Omental fat pad (tissue), 4 donors: ENCODE measurements at places on chromosomes 2 and 18.

DNA sequence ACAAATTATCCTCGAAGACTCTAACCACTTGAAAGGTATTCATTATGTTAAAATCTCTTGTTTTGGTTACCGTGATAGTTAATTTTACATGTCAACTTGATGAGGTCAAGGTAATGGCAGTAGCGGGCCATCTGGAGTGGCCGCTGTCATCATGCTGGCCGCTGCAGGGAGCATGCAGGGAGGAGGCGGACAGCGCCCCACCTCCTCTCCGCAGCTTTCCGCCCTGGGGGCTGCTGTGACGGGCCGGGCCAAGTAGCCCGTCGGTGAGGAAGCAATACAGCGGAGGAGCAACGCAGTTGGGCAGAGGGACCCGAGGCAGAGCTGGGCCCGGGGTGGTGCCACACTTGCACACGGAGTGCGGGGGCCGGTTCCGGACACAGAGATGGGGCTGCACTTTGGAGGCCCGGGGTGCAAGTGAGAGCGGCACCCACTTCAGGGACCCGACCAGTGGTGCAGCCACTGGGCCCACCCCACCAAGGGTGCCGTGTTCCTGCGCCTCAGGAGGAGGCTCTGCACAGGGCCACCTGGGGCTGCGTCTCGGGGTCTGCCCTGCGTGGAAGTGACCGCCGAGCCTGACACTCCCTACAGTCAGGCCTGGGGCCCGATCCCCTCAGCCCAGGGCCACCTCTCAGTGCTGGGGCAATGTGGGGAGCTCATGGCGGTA, 452.4 kb downstream of the LRATD1 start:
- DNase-seq, result no peak

GRCh38 chr2:197795277-197795676, 9.1 kb upstream of the PLCL1 start:
- DNase-seq, result no peak

DNA sequence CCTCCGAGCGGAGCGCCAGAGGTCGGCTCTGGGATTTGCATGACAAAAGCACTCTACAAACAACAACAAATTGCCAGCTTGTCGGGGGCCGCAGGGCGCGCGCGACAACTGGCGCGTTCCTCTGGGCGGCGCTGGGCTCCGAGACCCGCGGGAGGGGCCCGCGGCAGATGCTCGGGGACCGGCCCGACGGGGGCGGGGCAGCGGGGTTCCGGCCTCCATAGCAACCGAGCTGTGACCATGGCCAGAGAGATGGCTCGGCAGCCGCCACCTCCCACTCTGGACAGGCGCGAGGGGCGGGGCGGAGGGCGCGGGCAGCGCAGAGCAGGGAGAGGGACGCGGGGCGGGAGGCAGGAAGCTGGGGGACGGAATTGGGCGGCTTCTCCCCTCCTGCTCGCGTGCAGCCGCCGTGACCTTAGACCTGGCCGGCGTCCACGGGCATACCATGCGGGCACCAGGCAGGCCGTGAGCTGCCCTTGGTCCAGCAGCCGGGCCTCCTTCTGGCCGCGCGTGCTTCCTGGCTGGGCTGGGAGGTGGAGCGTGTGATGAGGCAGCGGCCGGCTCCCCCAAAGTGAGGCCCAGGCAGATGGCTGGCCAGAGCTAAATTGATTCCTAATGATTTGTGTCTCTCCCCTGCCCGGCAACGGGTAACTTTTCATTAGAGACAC, 171.5 kb downstream of the CELF4 start:
- DNase-seq, result no peak

- DNase-seq, result no peak
Measured at GRCh38 chr2:238345297-238345968, 25.1 kb downstream of the TRAF3IP1 start.

GRCh38 chr18:3226048-3226447, 6.3 kb upstream of the MYOM1 start:
- DNase-seq, result no peak

- DNase-seq, result no peak
Measured at GRCh38 chr2:148358375-148358774, 286.2 kb upstream of the EPC2 start.

DNA sequence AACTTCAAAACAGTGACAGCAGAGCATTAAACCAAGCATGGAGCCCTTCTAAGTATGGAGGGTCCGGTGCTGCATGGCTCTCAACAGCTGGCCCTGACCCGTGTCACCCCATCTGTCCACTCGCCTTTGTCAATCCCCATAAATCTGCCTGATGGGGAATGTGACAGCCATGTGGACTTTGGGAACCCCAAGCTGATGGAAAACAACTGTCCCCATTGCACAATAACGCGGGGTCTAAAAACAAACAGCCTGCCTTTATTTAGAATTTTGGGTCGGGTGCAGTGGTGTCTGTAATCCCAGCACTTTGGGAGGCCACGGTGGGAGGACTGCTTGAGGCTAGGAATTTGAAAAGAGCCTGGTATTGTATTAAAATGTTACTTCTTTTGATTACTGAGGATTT, 17.1 kb upstream of the THADA start:
- no peak for DNase-seq

DNA sequence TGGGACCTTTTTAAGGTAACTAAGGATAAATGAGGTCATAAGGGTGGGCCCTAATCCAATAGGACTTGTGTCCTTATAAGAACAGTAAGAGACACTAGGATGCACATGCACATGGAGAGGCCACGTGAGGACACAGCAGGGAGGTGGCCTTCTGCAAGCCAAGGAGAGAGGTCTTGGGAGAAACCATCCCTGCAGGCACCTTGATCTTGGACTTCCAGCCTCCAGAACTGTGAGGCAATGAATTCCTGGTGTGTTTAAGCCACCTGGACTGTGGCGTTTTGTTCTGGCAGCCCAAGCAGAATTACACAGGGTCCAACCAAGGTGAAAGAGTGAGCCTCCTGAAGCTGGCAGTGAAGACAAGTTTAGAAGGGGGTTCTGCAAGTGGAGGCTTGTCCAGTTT, 89.6 kb upstream of the IL1R2 start:
- DNase-seq, result no peak

DNA sequence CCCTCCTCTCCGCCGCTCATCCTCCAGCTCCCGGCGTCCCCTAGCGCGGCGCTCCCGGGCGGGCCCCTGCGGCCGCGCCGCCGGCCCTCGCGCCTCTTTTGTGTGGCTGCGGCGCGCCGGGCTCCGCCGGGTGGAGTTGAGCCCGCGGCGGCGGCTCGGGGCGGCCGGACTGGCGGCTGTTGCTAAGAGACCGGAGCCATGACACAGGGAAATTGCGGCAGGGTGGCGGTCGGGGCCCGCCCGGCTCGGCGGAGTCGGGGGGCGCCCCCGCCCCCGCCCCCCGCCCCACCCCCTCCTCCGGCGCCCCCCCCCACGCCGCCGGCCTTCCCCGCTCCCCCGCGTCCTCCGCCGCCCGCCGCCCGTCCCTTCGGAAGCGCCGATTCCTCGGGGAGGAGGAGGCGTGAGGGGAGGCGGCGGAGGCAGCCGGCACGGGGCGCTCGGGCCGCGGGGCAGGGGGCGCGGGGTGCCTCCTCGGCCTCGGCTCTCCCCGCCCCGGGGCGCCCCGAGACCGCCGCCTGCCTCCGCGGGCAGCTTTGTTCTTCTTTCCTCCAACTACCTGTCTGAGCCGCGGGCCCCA, at the start of gene TMEM200C:
TMEM200C (minus strand) TSS at position 224 of the 577 bp plus-strand sequence. CDS start 3,459 bp downstream, outside the sequence.
- no peak for DNase-seq

DNA sequence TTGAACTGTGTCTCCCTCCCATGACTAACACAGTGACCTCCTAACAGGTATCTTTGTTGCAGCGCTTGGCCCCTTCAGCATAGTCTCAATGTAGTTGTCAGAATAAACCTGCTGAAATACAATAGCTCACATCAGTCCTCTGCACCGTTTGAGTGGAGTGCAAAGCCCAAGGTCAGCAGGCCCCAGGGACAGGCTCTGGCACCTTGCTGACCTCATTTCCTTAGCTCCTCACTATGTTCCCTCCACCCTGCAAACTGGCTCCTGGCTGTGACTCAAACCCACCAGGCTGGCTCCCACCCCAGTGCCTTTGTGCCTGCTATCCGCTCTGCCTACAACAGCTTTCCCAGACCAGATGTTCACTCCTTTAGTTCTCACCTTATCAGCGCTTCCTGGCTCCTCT, 146.7 kb downstream of the LRATD1 start:
- no peak for DNase-seq

DNA sequence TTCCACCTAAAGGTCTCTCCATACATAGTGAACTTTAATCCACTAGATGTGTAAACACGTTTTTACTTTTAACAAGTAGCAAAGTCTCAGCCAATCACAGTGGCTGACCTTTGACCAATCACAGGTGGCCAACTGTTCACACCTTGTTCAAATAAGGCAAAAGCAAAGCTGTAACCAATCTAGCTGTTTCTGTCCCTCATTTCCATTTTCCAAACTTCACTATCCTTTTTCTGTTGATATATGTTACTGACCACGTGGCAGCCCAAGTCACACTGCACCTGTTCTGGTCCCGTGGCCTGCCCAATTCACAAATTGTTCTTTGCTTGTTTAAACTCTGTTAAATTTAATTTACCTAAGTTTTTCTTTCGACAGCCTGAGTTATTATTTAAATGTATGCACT, 393.5 kb upstream of the NETO1 start:
- DNase-seq, result no peak

DNA sequence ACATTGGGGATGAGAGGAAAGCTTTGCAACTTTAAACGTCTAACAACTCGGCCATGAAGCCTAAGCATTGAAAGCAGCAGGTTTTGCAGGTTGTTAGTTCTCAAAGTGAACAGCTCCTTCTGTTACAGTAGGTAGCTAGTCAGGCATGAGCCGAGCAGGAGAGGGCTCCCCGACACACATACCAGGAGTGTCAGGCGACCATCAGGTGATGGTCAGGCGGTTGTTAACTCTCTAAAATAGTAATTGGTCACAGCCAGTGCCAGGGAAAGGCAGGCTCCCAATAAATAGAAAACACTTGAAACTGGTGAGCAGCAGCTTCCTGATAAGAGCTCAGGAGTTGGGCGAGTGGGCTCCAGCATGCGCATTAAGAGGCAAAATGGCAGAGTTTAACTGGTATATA, 53.5 kb upstream of the DAPL1 start:
- DNase-seq, result no peak

DNA sequence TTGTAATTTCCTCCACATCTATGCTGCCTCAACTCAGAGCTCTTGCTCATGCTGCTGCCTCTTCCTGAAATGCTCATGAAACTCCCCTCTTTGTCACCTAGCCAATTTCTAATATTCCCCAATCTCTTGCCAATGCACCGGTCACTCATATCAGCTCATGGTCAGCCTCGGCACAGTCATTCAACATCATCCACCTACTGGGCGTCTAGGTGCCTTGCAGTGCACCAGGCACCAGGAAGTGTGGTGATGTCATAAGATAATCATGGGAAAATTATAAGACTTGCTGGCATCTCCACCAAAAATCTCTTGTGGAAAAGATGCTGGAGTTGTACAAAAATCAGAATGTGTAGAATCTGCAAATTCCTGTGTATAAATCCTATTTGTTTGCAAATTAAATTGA, 52.6 kb upstream of the RAB27B start:
- no peak for DNase-seq

- DNase-seq, result no peak
Measured at GRCh38 chr2:25109822-25110221, 58.6 kb downstream of the POMC start.

GRCh38 chr2:17571681-17572080, 31.2 kb downstream of the VSNL1 start:
- no peak for DNase-seq

DNA sequence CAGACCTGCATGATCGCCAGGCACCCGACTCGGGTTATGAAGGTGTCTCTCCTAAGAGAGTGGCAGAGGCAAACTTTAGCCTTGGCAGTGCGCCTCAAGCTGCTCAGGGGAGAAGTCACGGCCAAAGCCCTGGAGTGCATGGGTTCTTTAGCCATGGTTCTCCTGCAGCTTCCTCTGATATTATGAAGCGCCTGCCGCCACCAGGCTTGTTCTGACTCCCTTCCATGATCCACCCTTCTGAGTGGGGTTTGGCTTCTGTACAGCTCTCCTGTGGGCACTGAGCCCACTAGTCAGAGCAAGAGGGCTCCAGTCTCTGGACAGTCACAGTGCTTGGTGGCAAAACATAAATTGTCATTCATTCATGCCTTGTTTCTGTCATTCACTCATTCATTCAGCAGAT, 25.9 kb upstream of the TMBIM1 start:
- DNase-seq, result no peak

GRCh38 chr2:138441916-138442315, 59.7 kb upstream of the SPOPL start:
- DNase-seq, result no peak

DNA sequence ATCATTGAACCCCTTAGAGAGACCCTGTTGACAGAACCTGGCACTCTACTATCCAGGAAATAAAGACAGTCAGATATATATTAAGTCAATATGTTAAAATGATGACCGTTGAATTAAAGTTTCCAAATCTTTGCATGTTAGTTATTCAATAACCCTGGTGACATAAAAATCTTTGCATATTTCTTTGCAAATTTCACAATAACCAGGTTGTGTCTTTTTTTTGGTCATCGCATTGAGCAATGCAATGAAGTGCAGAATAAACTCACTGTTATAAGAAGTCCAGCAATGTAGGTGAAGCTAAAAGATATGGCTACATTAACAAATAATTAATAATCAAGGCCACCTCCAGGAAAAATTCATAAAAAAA, 596.9 kb downstream of the NYAP2 start:
- DNase-seq, result no peak

GRCh38 chr18:62458868-62459716, 63.7 kb upstream of the ZCCHC2 start:
- DNase-seq, result no peak

DNA sequence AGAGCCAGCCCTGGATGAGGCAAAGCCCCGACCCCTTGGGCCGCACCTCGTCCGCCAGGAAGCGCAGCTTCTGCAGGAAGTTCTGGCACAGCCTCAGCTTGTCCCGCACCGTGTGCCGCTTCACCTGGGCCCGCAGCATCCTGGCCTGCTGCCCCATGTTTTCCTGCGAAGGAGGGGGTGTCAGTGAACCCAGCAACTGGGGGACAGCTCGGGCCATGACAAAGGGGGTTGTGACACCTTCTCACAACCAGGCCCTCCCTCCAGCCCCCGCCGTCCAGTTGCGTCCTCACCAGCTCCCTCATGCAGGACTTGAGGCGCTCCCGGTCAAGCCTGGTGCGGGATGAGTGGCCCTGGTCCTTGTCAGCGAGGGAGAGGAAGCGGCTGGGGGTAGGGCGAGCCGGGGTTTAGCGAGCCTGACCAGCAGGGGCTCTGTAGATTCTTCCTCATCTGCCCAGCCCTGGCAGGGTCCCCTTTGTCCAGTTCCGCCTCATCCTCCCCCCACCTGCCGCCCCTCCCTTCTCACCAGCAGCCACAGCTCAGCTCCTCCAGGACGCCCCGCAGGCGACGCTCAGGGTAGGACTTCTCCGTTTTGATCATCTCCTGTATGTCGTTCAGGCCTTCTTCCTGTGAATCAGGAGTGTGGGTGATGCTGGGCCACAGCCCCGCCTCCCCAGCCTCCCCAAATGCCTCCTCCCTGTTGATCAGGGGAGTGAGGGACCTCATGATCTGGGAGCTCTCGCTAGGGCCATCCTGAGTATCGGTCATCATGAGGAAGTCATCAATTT, 606 bp downstream of the OTOF start:
- DNase-seq, result no peak

GRCh38 chr2:26614216-26615138, 26.7 kb downstream of the CIB4 start:
- no peak for DNase-seq

- no peak for DNase-seq
Measured at GRCh38 chr2:185144159-185144919, 546.0 kb downstream of the ZNF804A start.

GRCh38 chr2:46862514-46862913, 53.1 kb downstream of the MCFD2 start:
- no peak for DNase-seq

GRCh38 chr2:48940606-48941005, 185.1 kb upstream of the LHCGR start:
- DNase-seq, result no peak
